Activated CD4-positive, alpha-beta memory T cell treated with anti-CD3 and anti-CD28 coated beads for 36 hours (primary cell): ENCODE measurements at places on chromosomes 11 and 22.

- peaks cover 20% of the 10 kb centered on the region for H3K27me3 ChIP-seq
- no peaks in the 10 kb centered on the region for H3K4me1 ChIP-seq
- H3K36me3 ChIP-seq = no peaks in the 10 kb centered on the region
Observed at GRCh38 chr22:27331526-27332281, 469.9 kb downstream of the MN1 start.

DNA sequence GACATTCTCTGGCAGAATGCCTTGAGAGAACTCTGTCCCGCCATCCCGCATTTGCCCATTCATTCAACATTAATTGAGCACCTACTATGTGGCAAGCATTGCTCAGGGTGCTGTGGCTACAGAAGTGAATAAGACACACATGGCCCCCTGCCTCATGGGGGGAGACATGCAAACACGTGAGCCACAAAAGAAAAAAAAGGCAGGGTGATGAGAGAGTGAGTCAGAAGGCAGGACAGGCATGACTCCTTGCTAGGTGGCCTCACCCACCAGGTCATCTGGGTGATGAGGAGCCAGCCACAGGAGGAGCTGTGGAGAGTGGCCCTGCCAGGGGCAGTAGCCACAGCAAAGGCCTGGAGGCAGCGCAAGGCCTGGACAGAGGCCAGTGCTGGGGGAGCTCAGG, 4.9 kb downstream of the CHRM4 start:
- DNase-seq = no peak
- H3K4me3 ChIP-seq = no peak overlapping the region
- H3K4me1 ChIP-seq = peaks cover 27% of the 10 kb centered on the region
- H3K27ac ChIP-seq = no peak overlapping the region

- no peak overlapping the region for H3K4me3 ChIP-seq
- no peak overlapping the region for H3K27ac ChIP-seq
- no peaks in the 10 kb centered on the region for H3K36me3 ChIP-seq
- H3K27me3 ChIP-seq = no peaks in the 10 kb centered on the region
- no peak for DNase-seq
Observed at GRCh38 chr11:119545978-119546915, 123.3 kb upstream of the THY1 start.

GRCh38 chr11:128802358-128802981, 64.6 kb downstream of the KCNJ1 start:
- H3K27me3 ChIP-seq = no peaks in the 10 kb centered on the region
- H3K4me1 ChIP-seq = peaks cover 31% of the 10 kb centered on the region
- H3K27ac ChIP-seq = peak overlapping the region; percentile 49
- H3K36me3 ChIP-seq = peaks cover 27% of the 10 kb centered on the region
- H3K4me3 ChIP-seq = no peak overlapping the region
- no peak for DNase-seq
